ENCODE measurements at places on chromosomes 3 and 15.
A peak's percentile ranks its signal among the peaks of the same experiment; 100 is the strongest.

- DNase-seq: no peak
These were observed 26.0 kb downstream of the FBLN2 start for GRCh38 chr3:13574798-13575451.

DNA sequence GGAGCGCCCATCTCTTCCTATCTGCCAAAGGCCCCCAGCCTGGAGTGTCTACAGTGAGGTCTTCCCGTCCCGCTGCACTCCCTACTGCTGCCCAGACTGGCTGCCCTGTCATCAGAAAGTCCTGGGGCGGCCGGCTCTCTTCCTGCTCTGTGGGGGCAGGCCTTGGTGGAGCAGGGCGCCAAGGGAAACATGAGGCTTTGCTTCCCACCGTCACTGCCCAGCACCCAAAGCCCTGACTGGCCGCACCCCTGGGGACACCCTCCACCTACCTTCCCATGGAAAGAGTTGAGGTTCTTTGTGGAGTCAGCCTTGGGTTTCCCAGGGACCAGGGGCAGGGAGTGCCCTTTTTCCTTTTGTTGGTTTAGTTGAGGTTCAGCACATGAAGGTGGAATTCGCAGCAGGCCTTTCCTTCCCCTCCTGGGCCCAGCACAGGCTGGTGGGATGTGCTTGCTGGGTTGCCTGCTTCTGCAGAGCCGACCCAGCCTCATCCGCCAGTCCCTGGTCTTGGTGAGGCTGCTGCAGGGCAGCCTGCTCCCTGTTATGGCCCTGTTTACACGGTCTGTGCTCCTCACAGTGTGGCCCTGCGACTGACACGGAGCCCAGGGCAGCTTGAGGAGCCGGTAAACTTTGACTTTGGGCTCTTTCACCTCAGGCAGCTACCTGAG is 51.8 kb upstream of the PLXNA1 start:
- no peak for DNase-seq

- DNase-seq: peak; percentile 39
These were observed 199.6 kb upstream of the CBLB start for GRCh38 chr3:106068381-106068780.

GRCh38 chr15:87736891-87737389 is 519.6 kb downstream of the NTRK3 start:
- no peak for DNase-seq

DNA sequence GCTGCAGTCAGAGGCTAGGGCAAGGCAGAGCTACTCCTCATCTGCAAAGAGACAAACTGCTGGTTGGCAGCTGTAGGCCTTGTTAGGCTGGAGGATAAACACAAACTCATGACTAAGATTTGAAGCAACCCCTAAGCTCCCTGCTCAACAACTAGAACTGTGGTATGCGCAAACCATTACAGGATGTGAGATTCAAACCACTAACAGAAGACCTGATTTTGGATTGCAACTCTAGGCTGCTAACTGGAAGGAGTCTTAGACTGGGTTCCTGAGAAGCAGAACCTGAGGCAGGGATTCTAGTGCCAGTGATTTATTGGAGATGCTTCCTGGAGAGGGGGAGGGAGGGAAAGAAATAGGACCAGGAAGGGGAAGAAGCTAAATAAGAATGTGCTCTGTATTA is 22.5 kb downstream of the CCR4 start:
- no peak for DNase-seq

- peak; percentile 35 for DNase-seq
These were observed 53.3 kb upstream of the MELTF start for GRCh38 chr3:197082871-197083270.

DNA sequence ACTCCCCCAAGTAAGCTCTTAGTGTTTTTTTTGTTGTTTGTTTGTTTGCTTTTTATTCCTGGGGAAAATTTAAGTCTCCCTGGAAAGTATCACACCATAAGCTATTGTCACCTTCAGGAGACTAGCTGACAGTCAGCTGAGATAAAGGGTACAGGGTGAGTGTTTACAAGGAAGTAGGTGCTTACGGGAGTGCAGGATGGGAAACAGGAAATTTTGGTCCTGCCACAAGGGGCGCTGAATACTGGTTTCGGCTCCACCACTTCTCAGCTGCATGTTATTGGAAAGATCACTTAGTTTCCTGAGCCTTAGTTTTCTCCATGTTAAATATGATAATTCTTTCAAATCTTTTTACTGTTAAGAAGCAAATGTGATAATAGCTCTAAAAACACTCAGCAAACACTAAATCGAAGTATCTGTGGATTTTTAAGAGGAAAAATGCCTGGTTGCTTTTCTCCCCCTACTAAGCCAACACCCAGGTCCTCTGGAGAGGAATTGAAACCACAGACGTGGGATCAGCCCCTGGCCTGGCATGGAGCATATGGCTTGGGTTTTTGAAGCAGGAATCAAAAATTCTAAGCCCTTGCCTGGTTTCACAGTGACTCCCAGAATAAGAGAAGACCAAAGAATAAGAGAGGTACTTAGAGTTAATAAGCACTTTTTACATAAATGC is 90.7 kb downstream of the SCN11A start:
- peak; percentile 58 for DNase-seq

DNA sequence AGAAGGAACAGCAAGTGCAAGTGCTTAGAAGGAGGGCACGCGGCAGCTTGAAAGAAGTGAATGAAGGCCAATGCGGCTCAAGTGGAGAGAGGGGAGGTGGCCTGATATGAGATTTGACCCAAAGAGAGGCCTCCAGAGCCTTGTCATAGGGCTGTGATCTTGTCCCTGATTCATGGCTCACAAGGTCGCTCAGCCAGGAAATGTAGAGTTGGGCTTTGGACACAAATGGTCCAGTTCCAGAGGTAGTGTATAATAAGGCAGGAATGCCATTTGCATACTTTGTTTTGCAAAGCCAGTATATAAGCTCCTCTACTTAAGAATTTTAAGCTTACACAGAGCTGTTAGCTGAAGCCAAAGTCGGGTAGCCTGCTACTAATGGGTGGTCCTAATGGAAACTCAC is 33.7 kb downstream of the HGD start:
- no peak for DNase-seq

DNA sequence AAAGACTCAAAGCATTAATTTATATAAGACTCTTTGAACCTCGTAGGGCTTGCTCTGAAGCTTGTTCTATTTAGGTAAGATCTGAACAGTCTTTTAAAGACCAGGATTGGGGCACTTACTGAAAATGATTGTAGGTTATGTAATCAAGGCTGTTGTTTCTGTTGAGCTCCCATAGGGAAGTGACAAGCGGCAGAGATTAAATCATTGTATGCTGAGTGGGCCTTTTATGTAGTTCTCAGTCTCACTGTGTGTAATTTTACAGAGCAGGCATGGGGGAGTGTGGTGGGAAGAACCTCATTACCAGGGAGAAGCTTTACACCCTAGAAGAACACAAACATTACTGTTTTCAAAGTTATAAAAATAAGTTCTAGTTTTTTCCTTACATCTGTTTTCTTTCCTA is 160.0 kb upstream of the SNTN start:
- no peak for DNase-seq

DNA sequence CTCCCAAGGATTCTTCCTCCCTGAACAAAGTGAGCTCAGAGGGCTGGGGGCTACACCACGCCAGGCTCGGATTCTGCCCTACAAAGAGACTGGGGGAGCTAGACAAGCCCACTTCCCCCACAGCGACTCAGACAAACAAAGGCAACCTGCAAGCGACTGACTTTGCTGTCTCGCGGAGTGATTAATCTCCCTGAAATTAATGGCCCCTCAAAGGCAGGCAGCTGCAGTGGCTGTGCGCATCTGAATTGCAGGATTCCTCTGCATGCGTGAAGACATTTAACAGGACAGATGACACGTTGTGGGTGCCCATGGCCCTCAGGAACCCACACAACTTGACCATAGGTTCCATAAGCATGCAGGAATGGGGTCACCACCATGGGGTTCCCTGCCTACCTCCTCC is 18.4 kb downstream of the CTXND1 start:
- no peak for DNase-seq

DNA sequence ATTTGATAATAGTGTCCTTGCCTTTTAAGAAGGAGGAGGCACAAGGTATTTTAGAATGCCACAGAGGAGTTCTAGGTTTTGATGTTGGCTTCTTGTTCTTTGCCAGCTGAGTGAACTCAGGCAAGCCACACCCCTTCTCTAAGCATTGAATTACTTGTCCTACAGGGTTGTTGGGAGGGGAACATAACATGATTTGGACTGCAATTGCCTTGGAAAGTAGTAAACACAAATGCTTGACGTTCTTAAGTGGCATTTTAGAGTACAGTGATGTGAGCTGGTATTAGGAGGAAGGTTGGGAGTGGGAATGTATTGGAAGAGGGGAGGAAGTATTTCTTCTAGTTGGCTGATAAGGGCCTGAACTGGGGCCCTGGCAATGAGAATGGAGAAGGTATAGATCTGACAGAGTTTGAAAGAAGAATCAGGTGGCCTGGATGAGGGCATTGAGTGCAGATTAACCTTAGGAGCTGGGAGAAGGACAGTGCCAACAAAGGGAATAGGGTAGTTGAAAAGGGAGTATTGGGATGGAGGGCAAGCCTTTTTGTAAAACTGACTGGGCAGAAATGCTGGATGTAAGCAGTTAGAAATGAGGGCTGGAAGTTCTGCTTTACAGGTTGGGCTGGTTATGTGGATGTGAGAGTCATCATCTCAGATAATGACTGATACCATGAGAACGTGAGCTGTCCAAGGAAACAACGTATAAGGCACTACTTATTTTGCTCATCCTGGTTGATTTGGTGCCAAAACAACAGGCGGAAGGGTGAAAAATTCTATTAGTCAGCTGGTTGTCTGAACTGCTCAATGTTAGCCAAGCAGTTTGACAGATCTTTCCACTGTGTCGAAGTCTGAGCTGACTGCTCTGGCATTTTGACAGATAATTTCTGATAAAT is 16.7 kb downstream of the KAT2B start:
- DNase-seq: peak; percentile 88

DNA sequence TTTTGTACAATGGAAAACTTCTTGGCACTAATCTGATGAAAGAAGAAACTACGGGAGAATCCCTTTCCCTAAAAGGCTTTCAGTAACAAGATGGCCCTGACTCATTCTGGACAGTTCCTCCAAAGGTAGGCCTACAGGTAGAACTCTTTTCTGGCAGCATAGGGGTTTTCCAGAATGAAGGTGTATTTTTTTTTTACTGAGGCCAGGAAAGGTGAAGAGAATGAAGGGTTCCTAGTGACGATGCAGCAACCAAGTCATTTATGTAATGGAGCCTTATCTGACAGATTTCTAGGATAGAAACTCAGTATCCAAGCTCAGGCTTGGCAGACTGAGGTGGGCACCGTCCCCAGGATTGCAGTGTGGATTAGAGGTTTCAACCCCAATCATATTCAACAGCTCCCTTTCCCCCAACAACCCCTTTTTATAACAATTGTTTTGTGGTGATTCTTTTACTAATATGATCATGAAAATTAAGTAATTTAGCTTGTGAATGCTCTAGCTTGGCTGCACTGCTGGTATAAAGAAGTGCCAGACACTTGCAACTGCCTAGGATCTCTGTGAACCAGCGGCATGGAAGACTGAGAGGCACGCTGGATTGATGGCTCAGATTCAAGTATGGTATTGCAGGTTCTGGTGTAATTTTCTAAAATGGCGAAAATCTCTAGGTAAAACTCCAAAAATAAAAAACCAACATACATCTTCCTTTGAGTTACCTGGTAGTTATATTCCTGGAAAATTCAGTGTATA is 8.7 kb upstream of the TRIM69 start:
- no peak for DNase-seq

- no peak for DNase-seq
These were observed 374.1 kb downstream of the EFHB start for GRCh38 chr3:19559724-19560442.

DNA sequence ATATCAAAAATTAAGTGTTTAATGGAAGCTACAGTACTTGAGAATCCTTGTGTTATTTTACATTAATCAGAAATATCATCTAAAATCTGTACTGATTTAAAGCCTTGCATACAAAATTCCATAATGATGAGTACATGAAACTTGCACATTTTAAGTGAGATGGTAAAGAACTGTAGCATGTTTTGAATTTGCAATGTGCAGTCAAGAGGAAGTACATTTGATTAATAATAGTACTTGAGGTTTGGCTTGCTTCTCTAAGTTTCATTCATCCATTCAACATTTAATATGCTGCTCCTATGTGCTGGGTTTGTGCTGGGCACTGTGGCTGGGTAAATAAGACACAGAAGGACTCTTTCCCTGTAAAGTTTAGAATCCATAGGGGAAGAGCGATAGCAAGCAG is 332.3 kb downstream of the CNTN3 start:
- DNase-seq: no peak

- DNase-seq: no peak
These were observed 161.3 kb downstream of the IL5RA start for GRCh38 chr3:2948882-2949281.

- no peak for DNase-seq
These were observed 10.7 kb downstream of the VIPR1 start for GRCh38 chr3:42513121-42513520.

GRCh38 chr3:102736288-102736974 is 301.6 kb downstream of the ZPLD1 start:
- DNase-seq: no peak

DNA sequence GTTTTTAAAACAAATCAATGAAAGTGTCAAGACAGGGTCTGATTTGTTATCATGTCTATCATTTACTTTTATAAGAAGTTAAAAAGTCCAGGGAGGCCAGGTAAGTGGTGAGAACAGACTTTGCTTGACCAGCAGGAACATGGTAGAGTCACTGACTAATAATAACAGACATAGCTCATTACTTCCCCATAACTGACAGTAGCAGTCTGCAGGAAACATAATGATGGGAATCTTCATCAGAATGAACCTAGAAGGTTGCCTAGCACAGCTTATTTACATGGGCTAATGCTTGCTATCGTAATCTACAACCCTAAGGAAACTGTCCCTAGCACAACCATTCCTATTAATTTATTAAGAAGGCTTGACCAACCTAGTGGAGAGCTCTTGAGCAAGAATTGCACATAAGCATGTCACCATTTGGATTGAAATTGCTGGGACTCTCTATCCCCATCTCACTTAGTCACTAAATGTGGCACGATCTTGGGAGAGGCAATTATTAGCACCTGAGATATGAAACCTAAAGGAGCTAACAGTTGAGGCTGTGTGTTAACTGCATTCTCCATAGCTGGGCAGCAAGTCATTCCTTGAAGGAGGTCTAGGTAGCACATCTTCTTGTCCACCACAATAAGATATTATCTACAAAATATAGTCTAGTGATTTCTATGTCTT is 139.6 kb upstream of the ZBTB20 start:
- DNase-seq: no peak

GRCh38 chr15:50735156-50735555 is 30.4 kb downstream of the SPPL2A start:
- DNase-seq: no peak

- no peak for DNase-seq
These were observed 390 bp upstream of the AP2M1 start for GRCh38 chr3:184174284-184174645.

GRCh38 chr3:136106101-136106500 is 90.0 kb downstream of the MSL2 start:
- DNase-seq: peak; percentile 39

DNA sequence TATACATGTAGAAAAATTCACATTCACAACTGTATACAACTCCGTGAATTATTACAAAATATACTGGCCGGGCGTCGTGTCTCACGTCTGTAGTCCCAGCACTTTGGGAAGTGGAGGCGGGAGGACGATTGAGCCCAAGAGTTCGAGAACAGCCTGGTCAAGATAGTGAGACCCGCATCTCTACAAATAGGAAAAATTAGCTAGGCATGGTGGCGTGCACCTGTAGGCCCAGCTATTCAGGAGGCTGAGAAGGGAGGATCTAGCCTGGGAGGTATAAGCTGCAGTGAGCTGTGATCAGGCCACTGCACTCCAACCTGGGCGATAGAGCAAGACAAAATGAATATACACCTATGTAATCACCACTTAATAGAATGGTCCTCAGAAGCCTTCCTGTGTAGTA is 1.3 kb downstream of the RAD51 start:
- no peak for DNase-seq

GRCh38 chr3:42421818-42422796 is 11.7 kb upstream of the LYZL4 start:
- no peak for DNase-seq

Data from fibroblast of pulmonary artery (primary cell).